ENCODE measurements at places on chromosomes 1 and 21. TPM values are rescaled to one million over a fixed set of nuclear protein-coding genes. Genes with fewer than 3 reads are reported as not detected.

GRCh38 chr1:46223472-46223943 is 20.4 kb downstream of the LURAP1 start:
- DNase-seq, result peak; percentile 92

DNA sequence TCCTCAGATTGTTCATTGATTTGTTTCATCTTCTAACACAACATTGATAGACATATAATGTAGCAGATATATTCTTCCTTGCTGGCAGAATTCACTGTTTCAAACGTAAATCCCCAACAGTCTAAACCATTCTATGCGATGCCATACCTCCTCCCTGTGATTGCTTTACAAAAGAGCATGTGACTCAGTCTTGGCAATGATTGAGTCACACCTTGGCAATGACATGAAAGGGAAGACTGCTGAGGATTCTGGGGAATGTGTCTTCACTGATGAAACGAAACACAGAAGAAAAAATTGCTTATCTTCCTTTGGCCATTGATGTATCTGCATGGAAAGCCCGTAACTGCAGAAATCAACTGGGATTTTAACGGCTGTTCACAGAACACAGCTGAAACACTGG is 409.6 kb upstream of the ZRANB2 start:
- no peak for DNase-seq

The ESRRG gene
- total RNA-seq, result 1.0 TPM

DNA sequence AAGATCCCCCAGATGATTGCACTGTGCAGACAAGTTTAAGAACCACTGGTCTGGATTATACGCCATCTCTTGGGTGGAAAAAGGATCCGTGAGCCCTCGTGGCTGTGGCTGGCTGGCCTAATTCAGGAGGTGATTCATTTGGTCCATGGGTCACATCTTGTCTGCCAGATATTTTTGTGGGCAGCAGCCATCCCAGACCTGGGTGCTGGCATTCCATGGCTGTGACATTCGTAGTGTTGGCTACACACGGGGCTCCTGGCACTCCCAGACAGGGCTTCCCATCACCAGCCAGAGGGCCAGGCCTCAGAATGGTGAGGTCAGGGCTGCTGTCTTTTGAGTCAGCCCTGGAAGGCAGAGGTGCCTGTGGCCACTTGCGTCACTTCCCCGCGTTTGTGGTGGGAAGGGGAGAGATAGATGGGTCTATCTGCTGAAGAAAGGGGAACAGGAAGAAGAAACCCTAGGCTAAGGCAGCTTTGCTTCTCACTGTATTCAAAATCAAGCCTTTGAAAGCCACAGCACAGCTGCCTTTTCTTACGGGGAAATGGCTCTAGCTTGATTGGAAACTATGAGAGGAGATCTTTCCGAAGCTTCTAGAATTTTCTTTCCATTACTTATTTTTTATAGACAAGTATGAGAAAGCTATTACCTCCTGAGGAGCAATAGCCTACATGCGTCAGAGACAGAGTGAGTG is 32.4 kb downstream of the EIF2D start:
- peak; percentile 33 for DNase-seq

DNA sequence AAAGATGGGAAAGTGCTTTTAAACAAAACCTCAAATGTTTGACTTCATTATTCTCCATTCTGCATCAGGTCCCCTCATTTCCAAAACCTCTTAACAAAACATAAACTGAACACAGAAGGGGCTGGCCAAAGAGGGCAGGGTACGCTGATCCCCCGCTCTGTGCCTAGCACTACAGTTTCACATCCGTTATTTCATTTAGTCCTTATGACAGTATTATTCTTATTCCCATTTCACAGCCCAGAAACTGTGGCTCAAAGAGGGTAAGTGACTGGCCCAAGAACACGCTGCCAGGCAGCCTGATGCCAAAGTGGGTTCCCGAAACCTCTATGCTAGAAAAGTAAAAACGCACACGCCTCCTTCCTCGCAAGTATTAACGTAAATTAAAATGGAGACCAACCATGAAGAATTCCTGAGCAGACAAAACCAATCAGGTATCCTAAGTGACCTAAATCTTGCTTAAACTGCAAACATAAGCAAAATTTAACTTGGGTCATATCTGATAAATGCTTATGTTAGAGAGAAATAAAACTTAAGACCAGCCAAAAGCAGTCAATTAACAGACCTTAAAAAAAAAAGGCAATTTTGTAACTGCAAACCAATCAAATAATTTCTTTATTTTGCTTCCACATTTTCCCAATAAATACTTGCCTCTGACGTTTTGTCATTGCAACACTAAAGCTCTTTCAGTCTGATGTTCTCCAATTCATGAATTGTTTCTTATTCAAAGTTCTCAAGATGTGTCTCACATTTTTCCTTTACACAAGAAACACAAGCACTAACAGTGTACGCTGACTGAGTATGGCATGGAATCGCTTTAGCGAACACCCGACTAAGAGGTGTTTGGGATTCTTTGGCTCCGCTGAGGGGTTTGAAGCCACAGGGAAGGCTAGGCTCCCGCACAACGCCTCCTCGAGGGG is 653 bp downstream of the CASP9 start:
- no peak for DNase-seq

All from SJCRH30 (cell line).